Activated CD4-positive, CD25-positive, alpha-beta regulatory T cell treated with anti-CD3 and anti-CD28 coated beads, Interleukin-2, amount 50 U/mL, for 16 hours (primary cell): ENCODE measurements at places on chromosomes 3 and 15.

DNA sequence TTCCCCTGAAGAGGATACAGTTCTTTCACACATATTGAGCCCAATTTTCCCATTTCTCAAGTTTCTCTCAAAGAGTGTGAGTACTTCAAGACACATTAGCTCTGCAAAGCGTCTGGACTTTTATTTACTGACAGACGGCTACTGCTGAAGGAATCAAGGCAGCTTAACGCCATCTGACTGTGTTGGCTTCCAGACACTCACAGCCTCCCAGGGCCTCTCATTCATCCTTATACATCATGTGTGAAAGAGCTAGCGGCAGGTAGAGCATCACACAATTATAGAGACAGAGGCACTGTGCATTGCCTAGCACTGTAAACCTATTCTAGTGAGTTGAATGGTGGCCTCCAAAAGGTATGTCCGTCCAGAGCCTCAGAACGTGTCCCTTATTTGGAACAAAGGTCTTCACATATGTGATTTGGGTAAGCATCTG, 284.1 kb upstream of the STT3B start:
- DNase-seq = no peak

DNA sequence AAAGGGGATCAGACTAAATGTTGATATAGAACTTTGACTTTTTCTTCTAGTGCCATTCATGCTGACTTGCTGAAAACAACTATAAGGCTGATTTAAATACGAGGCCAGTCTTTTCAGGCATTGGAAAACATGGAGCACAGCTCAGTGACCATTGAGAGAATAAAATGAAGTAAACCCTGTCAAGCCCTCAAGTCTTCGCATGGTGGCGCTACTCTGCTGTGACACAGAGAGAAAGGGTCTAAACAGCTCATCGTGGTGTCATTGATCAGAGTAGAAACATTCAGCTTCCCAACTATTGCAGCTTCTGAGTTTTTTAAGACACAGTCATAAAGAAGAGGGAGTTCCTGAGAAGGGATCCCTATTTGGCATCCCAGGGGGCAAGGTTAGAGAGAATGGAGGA, 716.2 kb downstream of the DIPK2A start:
- DNase-seq = no peak

DNA sequence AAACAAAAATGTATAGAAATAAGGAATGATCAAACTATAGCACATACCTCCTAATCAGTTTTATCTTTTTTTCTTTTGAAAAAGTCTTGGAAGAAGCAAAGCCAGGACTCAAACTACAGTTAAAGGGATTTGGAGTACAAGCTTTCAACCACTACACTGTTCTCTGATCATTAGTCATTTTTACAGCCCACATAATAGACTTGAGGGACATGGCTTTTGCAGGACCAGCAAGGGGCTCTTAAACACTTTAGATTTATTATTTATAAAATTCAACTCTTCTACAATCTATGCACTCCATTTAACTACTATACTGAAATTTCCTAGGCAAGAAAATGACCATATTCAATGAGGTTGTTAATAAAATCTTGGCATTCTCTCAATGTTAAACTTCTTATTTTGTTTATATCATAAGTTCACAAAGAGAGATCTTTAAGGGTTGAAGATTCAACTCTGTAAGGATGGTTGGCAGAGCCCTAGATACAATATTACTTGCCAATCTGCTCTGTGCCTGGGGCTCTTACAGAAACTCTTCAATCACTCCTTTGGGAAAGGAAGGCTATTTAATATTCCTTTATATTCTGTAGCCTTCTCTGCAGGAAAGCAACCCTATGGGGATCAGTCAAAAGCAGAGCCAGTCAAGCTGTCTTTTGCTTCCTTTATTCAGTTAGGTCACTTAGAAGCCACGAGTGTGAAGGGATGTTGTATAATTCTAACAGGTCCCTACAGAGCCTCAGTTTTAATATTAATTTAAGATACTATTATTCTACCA, 557.7 kb upstream of the SGO1 start:
- DNase-seq = no peak

DNA sequence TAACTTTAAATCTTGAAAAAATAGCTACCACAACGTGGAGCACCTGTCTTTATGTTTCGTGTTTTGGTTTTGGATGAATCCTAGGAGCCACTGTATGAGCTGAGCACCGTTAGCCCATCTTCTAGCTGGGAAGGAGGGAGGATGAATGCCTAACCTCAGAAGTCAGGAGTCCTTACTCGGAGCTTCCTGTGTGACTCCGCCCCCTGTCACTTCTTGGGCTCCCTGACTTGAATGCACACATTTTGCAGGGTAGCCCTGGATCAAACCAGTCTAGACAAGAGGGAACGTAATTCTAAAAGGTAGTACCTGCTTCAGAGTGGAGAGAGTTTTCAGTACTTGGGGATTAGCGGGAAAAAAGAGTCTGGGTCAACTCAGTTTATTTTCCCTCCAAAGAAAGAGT, 5.3 kb downstream of the GABRA5 start:
- DNase-seq = no peak

- DNase-seq = no peak
Observed at GRCh38 chr15:92845126-92845508, 55.0 kb upstream of the CHD2 start.

DNA sequence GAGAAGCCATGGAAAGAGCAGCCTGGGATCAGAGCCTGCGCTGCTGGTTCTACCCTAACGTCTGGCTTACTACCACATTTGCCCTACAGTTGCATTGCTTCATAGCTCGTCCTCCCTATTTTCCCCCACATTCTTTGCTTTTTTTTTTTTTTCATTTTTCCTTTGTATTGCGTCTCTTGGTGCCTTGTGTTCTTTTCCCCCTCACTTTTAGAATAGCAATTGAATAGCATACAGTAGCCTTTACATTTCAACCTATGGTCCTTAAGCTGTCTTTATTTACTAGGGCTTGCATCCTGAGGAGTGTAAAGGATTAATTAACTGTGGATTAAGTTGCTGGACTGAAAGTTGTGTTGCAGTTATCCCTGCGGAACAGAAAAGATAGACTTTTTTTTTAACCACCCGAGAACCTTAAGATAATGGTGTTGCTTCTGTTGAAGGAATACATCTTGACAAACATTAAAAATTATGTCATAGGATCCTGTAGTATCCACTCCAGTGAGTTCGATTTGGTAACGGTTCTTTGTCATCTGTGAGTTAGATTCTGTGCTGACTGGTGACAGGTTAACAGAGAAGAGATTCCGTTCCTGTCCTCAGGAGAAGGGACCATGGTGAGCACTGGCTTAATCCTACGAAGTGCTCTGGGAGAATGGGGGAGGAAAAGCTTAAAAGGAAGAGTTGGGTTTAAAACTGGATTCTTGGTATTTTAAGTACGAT, 417.4 kb upstream of the NAALADL2 start:
- DNase-seq = no peak

DNA sequence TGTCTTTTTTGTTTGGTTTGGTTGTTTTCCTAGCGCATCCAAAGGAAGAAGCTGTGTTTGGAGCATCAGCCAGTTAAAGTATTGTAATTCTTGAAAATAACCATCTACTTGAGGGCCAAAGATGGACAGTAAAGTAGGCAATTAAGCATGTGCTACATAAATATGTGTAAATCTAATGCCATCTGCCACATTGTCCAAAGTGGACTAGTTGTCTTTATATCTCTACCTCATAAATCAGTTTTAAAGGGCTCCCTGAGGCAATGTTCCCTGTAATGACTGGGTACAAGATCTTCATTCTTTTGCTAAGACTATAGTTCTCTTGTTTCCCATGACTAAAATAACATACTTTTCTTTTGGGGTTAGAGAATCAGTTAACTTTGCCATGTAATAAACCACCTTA, 460.0 kb upstream of the RARB start:
- DNase-seq = no peak

GRCh38 chr3:7377103-7377502, 516.2 kb downstream of the GRM7 start:
- DNase-seq = no peak

- no peak for DNase-seq
Observed at GRCh38 chr3:33355611-33356010, 78.4 kb downstream of the FBXL2 start.

DNA sequence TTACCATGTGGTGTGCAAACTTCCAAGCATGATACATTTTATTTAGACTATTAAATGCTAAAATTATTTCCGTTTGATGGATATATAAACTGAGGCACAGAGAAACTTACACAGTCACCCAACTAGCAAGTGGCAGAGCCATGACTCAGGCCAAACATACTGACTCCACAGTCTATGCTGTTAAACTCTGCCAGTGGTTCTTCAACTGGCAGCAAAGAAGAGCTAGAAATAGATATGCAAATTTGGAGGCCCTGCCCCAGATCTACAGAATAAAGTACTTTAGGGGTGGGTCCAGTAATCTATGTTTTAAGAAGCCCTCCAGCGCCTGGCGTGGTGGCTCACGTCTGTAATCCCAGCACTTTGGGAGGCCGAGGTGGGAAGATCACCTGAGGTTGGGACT, 400.0 kb downstream of the FOXP1 start:
- DNase-seq = no peak

- DNase-seq = no peak
Observed at GRCh38 chr3:168952551-168952950, 711.0 kb downstream of the MECOM start.

DNA sequence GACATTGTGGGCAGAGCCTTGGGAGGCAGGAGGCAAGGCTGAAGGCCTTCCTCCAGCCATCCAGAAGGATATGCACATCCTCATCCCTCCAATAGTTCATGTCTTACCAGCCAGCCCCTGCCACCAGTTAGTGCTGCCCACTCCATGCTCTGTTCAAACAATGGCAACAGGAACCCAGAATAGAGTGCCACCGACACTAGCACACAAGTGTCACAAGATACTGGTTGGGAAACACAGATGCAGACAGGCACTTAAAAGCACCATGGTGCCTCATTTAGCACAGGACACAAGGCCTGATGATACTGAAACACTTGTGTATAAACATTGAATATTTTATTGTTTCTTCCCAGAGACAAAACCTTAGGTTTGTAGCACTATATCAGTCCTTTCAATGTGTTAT, 56.5 kb upstream of the MYO5C start:
- no peak for DNase-seq

- DNase-seq = no peak
Observed at GRCh38 chr3:42066516-42067181, 24.5 kb upstream of the TRAK1 start.

DNA sequence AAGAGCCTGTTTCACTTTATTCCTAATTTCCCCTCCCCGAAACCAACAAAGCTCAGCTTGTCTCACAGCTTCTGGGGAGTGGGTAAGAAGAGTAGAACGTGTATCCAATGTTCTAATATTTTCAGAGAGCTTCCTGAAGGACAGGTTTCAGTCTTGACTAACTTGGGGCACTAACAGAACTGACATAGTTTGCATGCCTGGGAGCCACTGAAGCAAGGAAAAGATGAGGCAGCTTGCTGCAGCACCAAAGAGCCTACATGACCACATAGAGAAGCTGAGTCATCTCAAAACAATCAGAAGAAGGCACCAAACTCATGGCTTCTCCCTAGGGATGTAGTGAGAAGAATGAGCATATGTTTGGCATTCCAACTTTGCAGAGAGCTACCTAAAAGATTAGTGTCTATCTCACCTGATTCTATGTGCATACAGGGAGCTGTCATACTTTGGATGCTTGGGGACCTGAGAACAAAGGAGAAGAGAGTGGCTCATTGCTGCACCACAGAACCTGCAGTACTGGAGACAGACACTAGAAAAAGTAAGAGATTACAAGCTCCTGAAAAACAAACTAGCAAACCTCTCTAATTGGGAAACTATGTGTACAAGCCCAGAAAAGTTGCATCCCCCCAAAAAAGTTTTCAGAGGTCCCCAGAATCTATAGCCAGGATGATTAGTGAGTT, 86.9 kb downstream of the DCLK3 start:
- DNase-seq = no peak

DNA sequence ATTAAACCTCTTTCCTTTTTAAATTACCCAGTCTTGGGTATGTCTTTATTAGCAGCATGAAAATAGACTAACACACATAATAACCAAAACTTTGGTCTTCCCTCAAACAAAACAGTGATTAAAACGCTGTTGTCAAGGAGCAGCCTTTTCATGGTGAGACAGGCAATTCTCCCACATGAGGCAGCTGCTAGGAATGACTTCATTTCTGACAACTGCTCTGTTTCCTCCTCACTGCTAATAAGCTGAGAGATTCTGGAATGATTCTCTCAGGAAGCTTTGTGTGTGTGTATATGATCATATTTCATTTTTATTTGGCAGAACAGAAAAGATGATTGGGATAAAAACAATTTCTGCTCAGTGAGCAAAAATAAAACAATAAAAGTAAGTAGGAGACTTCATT, 580.6 kb upstream of the ADAMTS9 start:
- no peak for DNase-seq

GRCh38 chr3:39453134-39453533, 14.3 kb upstream of the MOBP start:
- DNase-seq = no peak

- DNase-seq = no peak
Observed at GRCh38 chr15:29773816-29774215, 48.5 kb downstream of the TJP1 start.

- no peak for DNase-seq
Observed at GRCh38 chr3:72185549-72186399, 400.8 kb upstream of the PROK2 start.

GRCh38 chr3:142236173-142236572, 10.8 kb upstream of the GK5 start:
- no peak for DNase-seq

- DNase-seq = no peak
Observed at GRCh38 chr3:180782195-180782984, 103.1 kb upstream of the CCDC39 start.

- no peak for DNase-seq
Observed at GRCh38 chr3:149586871-149587270, 71.0 kb downstream of the WWTR1 start.

GRCh38 chr15:33113666-33114373, 80.7 kb downstream of the FMN1 start:
- DNase-seq = no peak

DNA sequence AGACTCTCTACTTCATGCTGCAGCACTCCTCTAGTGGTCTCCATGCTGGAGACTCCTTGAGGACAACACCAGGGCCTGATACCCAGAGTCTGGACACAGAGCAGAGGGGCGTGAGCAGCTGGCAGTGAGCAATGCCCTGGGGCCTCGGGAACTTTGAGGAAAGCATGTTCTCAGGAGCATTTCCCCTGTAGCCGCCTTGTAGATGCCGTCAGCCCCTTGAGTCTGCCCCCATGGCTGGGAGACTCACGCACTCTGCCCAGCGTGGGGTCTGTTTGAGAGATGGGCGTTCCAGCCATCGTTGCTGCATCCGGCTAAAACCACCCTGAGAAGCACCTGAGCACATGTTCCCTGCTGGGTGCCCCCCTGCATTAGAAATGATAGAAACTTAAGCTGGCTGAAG, 56.8 kb downstream of the PLXNA1 start:
- DNase-seq = no peak
